GM12878 (cell line): ENCODE measurements at places on chromosomes 6 and 20. TPM values are rescaled to one million over a fixed set of nuclear protein-coding genes. Genes with fewer than 3 reads are reported as not detected.

DNA sequence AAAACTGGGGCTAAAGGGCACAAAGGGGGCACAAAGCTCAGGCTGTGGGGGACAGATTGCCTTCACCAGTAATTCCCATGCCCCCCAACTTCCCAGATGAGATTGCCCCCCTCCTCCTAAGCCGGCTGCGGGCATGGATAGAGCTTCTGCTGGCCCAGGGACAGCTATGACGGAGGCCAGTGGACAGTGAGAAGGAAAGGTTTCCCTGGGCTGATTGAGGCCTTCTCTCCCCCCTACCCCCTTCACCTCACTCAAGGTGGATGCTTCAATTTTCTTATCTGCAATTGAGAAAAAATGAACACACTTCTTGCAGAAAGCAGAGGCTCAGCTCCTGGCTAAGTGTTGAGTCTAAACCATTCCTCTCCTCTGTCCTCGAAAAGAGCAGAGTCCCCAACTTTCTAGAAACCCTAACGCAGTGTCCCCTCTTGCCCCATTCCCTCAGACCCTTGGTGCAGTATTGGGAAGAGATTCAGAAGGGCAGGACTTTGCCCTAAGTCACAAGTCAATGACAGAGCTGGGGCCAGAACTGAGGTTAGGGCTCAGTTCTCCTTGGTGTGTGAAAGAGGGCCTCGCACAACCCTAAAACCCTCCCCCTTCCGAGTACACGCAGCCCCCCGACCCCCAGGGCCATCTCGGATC is 808 bp downstream of the SDC4 start:
- no peaks in the 10 kb centered on the region for H3K36me3 ChIP-seq
- peaks cover 6% of the 10 kb centered on the region for H3K4me1 ChIP-seq
- DNase-seq: no peak
- 0 out of 2 replicates have a peak, but pooled peaks cover 6% of the 10 kb centered on the region for H3K27me3 ChIP-seq
- peak overlapping the region; percentile 49; the same call in 1 of the 2 replicates for H3K4me3 ChIP-seq
- H3K27ac ChIP-seq: no peak overlapping the region

DNA sequence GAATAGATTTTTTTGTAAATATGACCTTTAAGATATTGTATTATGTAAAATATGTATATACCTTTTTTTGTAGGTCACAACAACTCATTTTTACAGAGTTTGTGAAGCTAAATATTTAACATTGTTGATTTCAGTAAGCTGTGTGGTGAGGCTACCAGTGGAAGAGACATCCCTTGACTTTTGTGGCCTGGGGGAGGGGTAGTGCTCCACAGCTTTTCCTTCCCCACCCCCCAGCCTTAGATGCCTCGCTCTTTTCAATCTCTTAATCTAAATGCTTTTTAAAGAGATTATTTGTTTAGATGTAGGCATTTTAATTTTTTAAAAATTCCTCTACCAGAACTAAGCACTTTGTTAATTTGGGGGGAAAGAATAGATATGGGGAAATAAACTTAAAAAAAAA is 130.9 kb downstream of the SULF2 start:
- peaks cover 11% of the 10 kb centered on the region for H3K36me3 ChIP-seq
- no peaks in the 10 kb centered on the region for H3K27me3 ChIP-seq
- DNase-seq: no peak
- H3K4me3 ChIP-seq: no peak overlapping the region
- no peak overlapping the region for H3K27ac ChIP-seq

- no peaks in the 10 kb centered on the region for H3K27me3 ChIP-seq
- no peaks in the 10 kb centered on the region for H3K4me1 ChIP-seq
- H3K4me3 ChIP-seq: no peak overlapping the region
- DNase-seq: no peak
- no peak overlapping the region for H3K27ac ChIP-seq
- no peaks in the 10 kb centered on the region for H3K36me3 ChIP-seq
Observed at GRCh38 chr6:147080225-147080624, 124.0 kb upstream of the STXBP5 start.

DNA sequence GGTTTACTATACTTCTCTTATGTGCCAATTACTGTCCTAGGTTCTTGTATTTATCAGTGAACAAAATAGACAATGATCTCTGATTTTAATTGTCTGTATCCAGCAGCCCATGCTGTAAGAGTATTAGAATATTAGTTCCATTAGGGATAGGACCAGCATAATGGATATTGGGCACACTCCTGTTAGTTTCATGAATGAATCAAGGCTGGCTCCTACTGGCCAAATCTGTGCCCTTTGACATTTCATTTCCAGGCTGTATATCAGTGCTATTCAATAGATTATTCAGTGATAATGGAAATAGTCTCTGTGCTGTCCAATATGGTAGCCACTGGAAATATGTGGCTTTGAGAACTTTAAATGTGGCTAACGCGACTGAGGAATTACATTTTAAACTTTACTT is 1007.9 kb upstream of the FLRT3 start:
- DNase-seq: no peak
- H3K36me3 ChIP-seq: no peaks in the 10 kb centered on the region
- H3K27me3 ChIP-seq: no peaks in the 10 kb centered on the region
- no peaks in the 10 kb centered on the region for H3K4me1 ChIP-seq
- no peak overlapping the region for H3K4me3 ChIP-seq

Gene MACROD2
- polyA plus RNA-seq: 1.9 and 2.2 TPM in 2 replicates
